BE2C (cell line): ENCODE measurements at places on chromosomes 11 and 22.

DNA sequence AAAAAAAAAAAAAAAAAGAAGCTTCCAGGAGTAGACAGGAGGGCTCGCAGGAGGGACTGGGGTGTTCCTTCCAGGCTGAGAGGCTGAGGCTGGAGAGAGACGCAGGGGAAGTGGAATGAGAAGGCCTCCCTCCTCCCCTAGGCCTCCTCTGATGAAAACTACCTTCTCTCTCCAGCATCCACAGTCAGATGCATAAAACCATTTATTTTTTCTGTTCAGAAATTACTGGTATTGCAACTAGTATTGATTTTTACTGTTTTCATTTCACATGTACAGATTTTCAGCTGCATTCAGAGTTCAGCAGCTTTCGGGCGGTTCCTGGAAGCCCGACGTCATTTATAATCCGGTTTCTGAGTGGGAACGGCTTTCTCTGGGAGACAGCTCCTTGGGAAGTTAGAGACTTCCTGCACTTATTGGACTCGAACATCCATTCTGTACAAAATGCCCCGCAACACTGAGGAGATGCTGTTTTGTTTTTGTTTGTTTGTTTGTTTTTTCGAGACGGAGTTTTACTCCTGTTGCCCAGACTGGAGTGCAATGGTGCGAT lies 6.9 kb upstream of the NFAM1 start:
- no peak for DNase-seq

GRCh38 chr11:3108183-3108721 lies 51.0 kb upstream of the CARS1 start:
- no peak for DNase-seq

GRCh38 chr11:106160494-106160893 lies 83.0 kb downstream of the AASDHPPT start:
- no peak for DNase-seq

- no peak for DNase-seq
These were observed 504.3 kb downstream of the FAM181B start for GRCh38 chr11:82229341-82229740.

DNA sequence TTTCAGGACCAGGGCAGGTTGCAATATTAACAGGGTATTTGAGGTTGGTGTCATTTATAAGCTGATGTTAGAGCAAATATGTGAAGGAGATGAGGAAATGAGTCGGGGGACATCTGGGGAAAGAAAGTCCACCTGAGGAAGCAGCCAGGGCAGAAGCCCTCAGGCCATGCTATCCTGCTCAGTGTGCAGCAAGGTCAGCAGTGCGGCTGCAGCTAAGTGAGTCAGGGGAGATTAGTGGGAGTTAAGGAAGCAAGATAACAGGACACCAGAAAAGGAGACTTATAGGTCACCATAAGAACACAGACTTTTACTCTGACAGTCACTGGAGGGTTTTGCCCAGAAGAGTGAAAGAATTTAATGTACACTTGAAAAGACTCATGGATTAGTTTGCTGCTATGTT lies 468.9 kb downstream of the NTM start:
- no peak for DNase-seq

- DNase-seq, result no peak
These were observed 63.1 kb downstream of the CEP164 start for GRCh38 chr11:117390743-117391142.
